ENCODE measurements at places on chromosomes 11 and 22. TPM values are rescaled to one million over a fixed set of nuclear protein-coding genes. Genes with fewer than 3 reads are reported as not detected.

Gene NEFH
- total RNA-seq, result 0.69 TPM

Gene PLCB3
- 27.3 TPM for total RNA-seq

Gene RHOD
- 20.6 TPM for total RNA-seq

Gene APLNR
- not detected for total RNA-seq

Gene KIF18A
- total RNA-seq, result 17.0 TPM

Gene CECR2
- total RNA-seq, result 40.5 TPM

Gene OR10A2
- total RNA-seq, result not detected

Gene TRIM48
- not detected for total RNA-seq

Gene NRGN
- 4.9 TPM for total RNA-seq

Gene OR52M1
- not detected for total RNA-seq

Gene DEUP1
- 1.7 TPM for total RNA-seq

Gene FAM83F
- 21.3 TPM for total RNA-seq

DNA sequence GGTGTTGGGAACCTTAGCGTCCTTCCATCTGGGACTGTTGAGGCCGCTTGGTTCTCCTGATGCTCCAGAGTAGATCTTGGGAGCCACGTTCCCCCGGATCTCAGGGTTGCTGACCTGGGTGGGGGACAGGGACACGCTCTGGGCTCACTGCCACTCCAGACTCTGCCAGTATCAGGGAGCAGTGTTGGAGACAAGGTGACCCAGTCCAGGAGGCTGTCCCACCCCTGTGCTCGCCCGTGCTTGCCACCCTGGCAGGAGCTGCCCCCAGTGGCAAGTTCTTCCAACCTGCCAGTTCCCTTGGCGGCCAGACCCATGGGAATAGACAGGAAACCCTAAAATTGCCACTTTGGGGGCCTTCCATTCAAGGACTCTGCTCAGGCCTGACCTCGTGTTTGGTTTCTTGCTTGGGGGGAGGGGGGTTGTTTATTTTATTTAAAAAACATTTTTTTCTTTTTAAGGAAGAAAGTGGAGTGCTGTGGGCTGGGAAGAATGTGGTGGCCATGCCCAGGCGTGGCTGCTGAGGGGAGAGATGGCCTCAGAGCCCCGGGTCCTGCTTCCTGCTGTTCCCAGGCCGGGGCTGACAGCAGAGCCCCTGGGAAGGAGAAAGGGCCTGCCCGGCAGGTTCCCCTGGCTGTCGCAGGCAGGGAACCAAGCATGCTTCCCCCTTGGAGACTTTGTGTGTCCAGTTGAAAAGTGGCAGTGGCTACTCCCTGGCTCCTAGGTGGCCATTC lies 7.2 kb downstream of the GRK2 start:
- DNase-seq, result no peak

- DNase-seq, result no peak
These were observed 23.9 kb downstream of the NEFH start for GRCh38 chr22:29503811-29504372.

DNA sequence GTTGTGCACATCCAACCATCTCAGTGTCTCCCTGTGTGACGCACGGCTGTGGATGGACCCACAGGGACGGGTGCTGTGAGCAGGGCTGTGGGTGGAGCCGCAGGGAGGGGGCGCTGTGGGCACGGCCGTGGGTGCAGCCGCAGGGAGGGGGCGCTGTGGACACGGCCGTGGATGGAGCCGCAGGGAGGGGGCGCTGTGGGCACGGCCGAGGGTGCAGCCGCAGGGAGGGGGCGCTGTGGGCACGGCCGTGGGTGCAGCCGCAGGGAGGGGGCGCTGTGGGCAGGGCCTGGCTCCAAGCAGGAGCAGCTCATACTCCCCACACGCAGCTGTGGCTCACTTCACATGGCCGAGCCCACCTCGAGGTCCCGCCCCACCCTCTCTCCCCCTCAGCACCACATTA lies 6.0 kb upstream of the MAPK11 start:
- DNase-seq, result no peak

DNA sequence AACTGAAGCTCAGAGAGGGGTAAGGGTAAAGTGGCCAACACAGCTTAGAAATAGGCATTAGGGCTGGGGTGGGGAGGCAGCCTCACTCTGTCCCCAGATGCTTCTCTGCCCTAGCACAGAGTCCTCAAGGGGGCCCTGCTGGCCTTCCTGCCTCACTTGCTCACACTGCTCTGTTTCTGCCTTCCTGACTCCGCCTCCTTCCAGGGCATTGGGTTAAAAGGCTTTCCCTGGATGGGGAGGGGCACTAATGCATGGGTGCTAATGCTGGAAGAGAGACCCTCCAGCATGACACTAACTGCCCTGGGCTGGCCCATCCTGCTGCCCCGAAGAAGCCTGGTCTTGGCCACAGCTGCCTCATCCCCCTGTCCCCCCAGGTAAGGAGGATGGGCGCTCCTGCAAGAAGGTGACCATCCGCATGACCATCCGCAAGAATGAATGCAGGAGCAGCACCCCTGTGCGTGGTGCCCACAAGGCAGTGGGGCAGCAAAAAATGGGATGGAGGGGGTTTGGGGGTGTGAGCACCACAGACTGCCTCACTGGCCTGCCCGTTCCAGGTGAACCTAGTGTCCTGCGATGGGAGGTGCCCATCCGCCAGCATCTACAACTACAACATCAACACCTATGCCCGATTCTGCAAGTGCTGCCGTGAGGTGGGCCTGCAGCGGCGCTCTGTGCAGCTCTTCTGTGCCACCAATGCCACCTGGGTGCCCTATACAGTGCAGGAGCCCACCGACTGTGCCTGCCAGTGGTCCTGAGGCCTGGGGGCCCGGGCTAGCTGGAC lies 74.0 kb upstream of the MYOD1 start:
- DNase-seq, result no peak

DNA sequence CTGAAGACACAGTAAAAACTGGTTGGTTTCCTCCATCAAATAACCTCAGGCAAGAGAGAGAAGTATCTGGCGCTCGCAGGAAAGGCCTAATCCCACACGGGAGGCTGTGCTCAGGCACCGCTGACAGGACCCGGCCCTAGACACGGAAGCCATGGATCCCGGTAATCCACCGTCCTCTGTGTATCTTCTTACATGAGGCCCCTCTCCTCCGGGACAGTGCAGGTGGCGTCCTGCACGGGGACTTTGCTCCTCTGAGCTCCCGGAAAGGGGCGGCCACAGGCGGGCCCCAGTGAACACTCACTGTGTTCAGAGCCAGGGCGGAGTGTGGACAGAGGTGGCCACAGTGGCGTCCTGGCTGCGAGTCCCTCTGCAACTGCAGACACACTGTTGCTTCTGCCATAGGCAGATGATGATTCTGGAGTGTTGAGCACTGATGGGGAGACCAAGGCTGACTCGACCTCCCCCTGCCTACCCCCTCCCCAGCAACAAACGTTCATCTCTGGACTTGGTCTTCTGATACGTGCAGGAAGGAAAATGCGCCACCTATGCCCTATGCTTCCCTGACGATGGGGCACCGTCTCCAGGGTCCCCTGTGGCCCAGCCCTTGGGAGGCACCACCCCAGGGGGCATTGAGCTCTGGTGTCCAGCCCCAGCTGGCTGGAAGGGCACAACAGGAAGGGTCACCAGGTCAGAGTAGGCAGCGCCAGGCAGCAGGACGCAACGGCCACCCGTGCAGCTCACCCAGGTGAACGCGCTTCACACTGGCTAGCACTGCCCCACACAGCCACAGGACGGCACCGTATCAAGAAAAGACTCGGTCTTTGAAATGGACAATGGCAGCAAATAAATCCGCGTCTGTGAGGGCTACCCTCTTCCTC lies 95.7 kb downstream of the TRMU start:
- DNase-seq, result no peak

DNA sequence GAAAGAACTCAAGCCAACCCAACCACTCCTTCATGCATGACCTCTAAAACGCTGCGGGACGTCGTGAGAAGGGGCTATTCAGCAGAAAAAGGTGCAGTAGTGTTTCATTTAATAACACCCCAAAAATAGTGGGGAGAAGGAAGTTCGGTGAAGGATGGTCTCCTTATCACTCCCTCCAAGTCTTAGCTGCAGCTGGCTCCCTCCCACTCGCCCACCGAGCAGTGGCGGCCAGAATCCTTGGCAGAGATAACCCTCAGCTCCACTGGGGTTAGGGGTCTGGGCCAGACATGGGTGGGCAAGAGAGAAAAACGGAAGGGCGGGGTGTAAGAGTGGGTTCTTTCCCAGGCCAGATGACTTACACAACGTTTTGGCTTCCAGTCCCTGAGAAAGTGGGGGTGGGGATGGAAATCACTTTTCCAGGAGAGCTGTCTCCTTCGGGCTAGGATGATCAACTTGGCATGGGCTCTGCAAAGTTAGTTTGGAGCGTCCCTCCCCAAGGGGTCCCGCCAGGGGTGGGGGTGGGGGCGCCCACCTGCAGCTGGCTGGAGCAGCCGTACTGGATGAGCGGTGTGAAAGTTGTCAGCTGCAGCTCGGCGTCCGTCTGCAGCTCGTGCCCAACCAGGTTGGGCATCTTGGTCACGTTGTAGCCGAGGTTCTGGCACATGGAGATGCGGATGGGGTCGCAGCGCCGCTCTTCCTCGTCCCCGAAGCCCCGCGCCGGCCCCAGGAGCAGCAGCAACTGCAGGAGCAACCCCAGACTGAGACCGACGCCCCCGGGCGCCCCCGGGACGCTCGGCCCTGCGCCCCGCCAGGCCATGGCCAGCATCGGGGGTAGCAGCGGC lies 705 bp downstream of the FZD4 start:
- DNase-seq, result no peak

DNA sequence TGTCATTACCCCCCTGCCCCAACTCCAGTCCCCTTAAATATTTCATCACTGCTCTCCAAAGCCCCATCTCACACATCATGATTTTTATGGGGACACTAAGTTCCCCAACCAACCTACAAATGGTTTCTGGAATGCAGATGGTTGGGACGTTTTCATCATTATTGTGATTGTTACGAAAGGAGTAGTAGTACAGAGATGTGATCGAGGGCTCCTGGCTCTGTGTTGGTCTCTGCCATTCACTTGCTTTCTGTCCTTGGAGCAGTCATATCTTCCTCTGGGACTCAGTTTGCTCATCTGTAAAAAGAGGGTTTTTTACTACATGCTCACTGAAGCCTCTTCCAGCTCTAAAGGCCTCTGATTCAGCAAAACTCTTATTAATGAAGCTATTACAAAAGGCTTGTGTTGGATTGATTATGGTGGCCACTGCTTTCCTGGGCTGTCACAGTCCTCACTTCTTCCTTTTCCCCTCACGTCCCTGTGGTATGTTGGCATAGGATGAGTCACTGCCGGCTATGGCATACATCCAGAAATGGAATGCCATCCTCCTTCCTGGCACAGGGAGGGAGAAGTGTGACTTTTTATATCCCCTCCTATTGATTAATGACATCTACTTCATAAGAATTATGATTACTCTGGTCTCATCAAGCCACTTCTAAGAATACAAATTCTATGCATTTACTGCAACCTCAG lies 593.7 kb downstream of the METTL15 start:
- DNase-seq, result no peak

- no peak for DNase-seq
These were observed 60.0 kb downstream of the GRK3 start for GRCh38 chr22:25624476-25624875.

DNA sequence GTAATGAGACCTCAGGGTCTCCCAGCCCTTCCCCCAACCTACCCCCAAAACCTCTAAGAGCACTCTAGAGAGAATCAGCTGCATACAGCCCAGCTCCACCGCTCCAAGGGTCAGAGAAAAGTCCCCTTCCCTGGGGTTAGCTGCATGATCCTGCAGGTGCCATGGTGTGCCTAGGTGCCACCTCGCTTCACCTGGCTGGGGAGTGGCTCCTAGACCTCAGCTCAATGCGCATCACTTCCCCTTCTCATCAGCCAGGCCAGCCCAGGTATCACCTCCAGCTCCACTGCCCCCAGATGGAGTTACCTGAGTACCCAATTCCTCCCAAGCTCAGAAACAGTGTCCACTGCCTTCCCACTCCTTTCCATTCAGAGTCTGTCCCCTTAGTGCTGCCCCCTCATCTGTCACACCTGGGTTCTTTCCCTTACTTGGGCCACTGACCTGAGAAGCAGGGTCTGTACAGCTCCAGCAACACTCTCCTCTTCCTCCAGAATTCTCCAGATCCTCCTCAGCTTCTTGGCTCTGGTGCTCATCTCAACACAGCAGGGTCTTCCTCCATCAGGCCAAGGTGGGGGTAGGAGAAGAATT lies 1.3 kb downstream of the STARD10 start:
- no peak for DNase-seq

GRCh38 chr11:44979543-44980399 lies 29.1 kb upstream of the TP53I11 start:
- DNase-seq, result no peak

DNA sequence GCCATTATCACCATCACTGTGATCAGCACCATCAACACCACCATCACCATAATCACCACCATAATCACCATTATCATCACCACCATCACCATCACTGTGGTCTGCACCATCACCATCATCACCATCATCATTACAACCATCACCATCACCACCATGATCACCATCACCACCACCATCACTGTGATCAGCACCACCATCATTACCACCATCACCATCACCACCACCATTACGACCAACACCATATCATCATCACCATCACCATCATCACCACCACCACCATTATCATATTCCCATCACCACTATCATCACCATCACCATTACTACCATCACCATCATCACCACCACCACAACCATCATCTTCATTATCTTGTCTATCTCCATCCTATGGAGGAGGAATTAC lies 125.2 kb downstream of the PHF21B start:
- DNase-seq, result no peak

- no peak for DNase-seq
These were observed 325.4 kb upstream of the CCDC90B start for GRCh38 chr11:83611600-83611999.

- DNase-seq, result no peak
These were observed 628 bp downstream of the CHKB start for GRCh38 chr22:50581950-50582492.

DNA sequence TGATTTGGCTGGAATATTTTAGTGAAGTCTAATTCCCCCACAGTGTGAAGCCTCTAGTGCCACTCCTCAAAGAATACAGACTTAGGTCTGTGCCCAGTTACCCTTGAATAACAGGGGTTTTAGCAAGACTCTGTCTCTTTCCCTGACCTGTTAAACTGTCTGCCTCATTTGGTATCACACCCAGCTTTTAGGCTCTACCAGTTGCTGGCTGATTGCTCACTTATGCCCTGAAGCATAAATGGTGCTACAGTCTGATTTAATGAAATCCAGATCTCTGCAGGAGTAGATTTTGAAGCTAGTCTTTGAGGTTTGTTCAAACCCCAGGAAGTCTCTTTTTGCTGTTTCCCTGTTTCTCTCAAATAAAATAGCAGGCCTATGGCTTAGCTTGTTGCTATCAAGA lies 45.2 kb upstream of the LIPT2 start:
- DNase-seq, result no peak

GRCh38 chr11:102111011-102111786 lies 952 bp downstream of the YAP1 start:
- peak; percentile 85 for DNase-seq

- no peak for DNase-seq
These were observed 21.3 kb downstream of the GRIK4 start for GRCh38 chr11:120532832-120533196.

DNA sequence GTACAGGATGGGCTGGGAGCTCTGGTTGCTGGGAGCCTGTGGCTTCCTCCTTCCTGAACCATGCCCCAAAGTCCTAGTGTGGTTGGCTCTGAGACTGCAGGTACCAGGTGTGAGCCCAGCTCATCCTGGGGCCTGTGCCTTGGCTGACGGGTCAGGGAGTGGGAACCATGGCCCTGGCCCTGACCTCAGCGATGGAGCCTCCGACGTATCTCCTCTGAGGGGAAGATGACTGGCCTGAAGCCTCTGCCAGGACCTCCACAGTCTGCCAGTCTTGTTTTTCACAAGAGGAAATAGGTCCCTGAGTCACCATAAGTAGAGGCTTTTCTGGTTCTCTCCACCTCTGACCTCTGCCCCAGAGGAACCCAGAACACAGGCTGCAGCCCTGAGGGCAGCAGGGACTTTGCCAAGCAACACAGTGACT lies 3.4 kb downstream of the RCE1 start:
- no peak for DNase-seq

Measured in progenitor cell of endocrine pancreas (in vitro differentiated cells).